ENCODE measurements at places on chromosomes 16 and 17.

- DNase-seq: no peak
Measured at GRCh38 chr16:22670044-22670536, 143.9 kb upstream of the HS3ST2 start.

GRCh38 chr16:86298758-86299134 lies 211.6 kb upstream of the FOXF1 start:
- DNase-seq: no peak

DNA sequence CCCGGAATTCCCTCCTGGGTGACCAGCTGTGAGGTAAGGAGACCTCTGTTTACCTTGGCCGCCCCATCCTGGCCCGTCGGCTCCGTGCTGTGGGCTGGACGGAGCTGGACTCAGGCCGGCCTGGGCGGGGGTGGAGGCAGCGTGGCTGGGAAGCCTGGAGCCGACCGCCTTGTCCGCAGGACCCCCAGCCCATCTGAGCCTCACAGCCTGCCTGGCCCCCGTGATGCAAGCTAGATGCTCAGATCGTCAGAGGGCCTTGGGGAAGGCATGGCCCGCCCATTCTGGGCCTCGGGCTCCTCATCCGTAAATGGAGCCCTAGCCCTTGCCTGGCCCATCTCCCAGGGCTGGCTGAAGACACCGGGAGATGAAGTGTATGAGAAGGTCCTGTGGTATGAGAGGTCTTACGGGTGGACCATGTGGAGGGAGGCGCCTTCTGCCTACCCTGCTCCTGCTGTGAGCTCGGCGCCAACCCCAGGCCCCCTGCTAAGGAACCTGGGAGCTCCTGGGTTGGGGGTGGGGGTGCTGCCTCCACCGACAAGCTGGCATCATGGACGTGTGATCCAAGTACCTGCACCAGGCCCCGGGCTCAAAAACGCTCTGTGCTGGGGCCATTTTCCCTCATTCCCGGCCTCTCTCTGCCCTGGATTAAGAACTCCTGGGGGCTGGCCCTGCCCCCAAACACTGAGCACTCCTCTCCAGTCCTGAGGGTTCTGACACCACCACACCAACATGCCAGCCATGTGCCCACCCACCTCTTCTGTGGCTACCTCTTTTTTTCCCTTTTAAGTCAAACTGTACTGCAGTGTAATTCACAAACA lies 5.4 kb upstream of the P2RX1 start:
- DNase-seq: no peak

GRCh38 chr16:72875291-72876031 lies 172.5 kb downstream of the ZFHX3 start:
- DNase-seq: no peak

GRCh38 chr16:19884611-19885450 lies at the start of gene GPRC5B:
Gene GPRC5B (minus strand): TSS chr16:19884848. CDS start chr16:19872845, 12,003 bp downstream.
- DNase-seq: peak; percentile 37

- DNase-seq: no peak
Measured at GRCh38 chr16:1982013-1982433, 754 bp upstream of the NOXO1 start.

- DNase-seq: no peak
Measured at GRCh38 chr17:58402679-58403078, 14.7 kb downstream of the RNF43 start.

DNA sequence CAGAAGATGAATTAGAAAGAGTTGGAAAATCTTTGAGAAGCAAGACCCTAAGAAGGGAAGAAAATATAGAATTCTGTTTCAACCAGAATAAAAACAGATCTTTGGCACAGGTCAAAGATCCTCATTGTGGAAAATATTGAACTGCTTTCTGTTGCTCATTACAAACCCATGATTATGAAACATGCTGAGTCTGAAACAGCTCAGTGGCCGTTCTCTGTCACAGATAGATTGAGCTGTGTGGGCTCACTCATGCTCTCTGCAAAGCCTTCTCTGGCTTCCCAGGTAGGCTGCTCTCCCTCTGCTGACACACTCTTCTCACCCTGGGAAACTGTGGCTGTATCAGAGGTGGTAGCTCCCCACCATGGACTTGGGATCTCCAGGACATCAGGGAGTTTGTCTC lies 3.4 kb upstream of the KRT38 start:
- no peak for DNase-seq

DNA sequence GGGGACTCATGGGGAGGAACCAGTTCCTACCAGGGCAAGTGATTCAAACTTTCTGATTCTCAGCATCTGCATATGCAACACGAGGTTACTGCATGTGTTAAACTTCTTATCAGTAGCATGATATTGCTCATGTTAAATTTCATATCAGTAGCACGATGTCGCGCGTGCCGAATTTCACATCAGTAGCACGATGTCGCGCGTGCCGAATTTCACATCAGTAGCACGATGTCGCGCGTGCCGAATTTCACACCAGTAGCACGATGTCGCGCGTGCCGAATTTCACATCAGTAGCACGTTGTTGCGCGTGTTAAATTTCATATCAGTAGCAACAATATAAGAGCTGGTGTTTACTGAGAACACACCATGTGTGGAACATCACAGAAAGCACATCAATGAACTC lies 221.6 kb downstream of the GSG1L start:
- no peak for DNase-seq

- DNase-seq: no peak
Measured at GRCh38 chr16:63059676-63060075, 1023.4 kb upstream of the CDH8 start.

- no peak for DNase-seq
Measured at GRCh38 chr17:62093188-62094155, 28.4 kb upstream of the MED13 start.

DNA sequence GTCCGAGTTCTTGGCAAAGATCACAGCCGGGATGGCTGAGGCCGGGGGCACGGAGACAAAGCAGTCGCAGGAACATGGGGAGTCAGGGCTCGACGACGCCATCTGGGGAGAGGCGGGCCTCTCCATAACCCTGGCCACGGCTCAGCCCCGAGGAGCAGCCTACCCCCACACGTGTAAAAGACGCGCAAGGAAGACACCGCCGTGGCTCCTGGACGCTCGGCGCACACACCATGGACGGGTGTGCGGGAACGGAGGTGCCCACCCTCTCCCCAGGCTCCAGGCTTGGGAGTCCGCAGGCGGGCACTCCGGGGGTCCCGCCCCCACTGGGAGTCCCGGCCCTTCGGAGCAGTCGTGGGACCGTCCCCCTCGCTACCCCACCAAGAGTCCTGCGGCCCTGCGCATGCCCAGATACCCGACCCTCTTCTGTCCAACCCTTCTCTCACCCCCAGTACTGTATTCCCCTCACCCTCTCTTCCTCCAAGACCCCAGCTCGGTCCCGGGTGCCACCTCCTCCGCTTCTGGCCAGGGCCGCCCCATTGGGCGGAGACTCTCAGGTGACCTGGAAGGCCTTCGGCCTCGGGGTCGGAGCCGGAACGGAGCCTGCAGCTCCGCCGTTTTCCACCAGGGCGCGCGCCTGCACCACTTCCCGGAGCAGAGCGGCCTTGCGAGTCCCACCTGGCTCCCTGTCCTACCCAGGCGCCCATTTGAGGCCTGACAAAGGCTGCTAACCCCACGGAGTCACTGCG lies at the start of gene SCRN2:
Gene SCRN2, minus strand, starts transcription at position 532 of the 746 bp plus-strand sequence. Its CDS starts 430 bp downstream, at position 102.
- peak; percentile 95 for DNase-seq

GRCh38 chr17:1043601-1044251 lies 46.8 kb downstream of the TIMM22 start:
- no peak for DNase-seq

DNA sequence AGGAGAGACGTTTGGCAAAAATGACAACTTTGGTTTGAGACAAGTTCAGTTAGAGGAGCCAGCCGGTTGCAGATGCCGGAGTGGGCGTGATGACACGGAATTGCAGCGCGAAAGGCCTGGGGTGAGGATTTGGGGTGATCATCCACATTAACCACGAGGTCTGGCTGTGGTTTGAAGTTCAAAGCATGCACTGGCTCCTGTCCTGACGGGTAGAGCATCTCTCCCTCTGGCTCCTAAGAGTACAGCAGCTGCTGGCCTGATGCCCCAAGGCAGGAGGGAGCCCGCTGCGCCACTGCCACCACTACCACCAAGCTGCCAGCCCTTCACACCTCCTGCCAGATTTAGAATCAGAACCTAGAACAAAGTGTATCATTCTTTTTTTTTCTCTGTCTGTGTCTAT lies 3.7 kb downstream of the RHBDL3 start:
- DNase-seq: no peak

DNA sequence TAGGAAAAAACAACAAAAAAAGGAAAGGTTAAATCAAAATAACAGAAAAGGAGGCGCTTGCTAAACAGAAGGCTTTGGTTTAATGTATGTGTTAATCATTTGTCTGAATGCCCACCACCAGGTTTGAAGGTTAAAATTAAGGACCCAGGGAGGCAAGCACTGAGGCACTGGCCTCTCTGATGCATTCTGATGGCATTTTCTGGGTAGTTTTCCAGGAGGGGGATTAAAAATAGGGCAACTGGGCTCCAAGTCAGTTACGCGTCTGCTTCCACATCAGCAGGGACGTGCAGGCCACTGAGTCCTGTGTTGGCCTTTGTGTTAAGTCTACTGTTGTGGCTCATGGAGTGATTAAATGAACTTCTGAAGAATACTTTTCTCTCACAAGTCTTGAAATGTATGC lies 26.9 kb downstream of the MARF1 start:
- no peak for DNase-seq
